ENCODE measurements at places on chromosomes 5 and 9.
A peak's percentile ranks its signal among the peaks of the same experiment; 100 is the strongest.

DNA sequence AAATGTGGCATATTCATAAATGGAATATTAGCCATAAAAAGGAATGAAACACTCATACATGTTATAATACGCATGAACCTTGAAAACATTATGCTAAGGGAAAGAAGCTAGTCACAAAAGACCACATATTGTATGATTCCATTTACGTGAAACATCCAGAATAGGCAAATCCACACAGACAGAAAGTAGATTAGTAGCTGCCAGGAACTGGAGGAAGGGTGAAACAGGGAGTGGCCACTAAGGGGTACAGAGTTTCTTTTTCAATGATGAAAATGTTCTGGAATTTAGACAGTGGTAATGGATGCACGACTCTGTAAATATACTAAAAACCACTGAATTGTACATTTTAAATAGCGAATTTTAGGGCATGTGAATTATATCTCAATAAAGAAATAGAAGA, 39.4 kb downstream of the STRBP start:
- no peak for DNase-seq

DNA sequence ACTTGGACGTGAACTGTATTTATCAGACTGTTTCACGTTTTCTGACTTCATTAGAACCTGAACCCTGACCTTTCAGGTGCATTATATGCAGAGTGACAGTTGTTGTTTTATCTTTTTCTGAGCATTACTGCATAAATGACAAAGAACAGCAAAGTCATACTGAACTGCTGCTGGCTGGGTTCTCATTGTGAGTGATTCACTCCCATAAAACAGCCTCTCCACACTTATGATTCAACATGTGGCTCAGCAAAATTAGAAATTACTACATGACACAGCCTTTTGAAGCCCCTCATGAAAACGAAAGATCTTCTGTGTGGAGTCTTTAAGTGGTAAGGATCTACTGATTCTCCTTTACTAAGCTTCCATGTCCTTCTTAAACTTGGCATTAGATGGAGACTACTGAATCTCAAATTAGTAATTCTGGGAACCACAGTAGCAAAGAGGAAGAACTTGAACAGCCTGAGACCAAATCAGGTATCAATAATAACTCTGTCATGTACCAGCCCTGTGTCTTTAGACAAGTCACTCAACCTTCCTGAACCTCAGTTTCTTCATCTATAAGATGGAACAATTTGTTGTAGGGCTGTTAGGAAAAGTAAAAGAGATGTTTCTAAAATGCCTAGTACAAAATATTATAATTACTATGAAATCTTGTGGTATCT, 172.3 kb upstream of the GNA14 start:
- DNase-seq = peak; percentile 53

DNA sequence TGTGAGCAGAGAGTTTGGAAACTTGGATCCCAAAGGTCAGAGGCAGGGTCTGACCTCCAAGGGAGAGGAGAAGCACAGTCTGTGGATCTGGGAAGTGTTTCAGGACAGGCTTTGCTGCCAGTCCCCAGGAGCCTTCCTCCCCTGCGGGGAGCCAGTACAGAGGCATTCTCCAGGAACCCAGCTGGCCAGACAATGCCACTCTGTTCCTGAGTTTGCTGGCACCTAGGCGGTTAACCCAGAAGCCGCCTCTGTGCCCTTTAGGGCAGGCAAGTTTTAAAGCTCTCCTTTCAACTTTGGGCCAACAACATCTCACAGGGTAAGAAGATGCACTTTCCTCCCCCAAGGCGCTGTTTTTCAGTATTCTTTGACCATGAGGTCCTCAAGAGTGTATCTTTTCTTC, 37.0 kb upstream of the FGF1 start:
- DNase-seq = no peak

GRCh38 chr9:113380869-113381378, 4.1 kb upstream of the HDHD3 start:
- no peak for DNase-seq

GRCh38 chr9:131361202-131361833, 32.6 kb upstream of the PRRC2B start:
- DNase-seq = peak; percentile 52

GRCh38 chr5:159083548-159084452, 15.9 kb downstream of the EBF1 start:
- no peak for DNase-seq

DNA sequence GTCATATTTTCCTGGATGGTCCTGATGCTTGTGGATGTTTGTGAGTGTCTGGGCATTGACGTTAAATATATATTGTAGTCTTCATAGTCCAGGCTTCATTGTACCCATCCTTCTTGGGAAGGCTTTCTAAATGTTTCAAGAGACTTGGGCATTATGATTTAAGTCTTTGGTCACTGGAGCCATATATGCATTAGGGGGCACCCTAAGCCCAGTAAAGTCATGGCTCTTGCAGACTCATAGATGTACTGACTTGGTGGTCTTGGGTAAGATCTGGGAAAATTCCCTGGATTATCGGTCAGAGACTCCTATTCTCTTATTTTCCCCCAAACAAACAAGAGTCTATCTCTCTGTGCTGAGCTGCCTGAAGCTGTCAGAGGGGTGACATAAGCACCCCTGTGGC, 271.1 kb downstream of the TRIM36 start:
- DNase-seq = no peak
